ENCODE measurements at places on chromosomes 1 and 21.

DNA sequence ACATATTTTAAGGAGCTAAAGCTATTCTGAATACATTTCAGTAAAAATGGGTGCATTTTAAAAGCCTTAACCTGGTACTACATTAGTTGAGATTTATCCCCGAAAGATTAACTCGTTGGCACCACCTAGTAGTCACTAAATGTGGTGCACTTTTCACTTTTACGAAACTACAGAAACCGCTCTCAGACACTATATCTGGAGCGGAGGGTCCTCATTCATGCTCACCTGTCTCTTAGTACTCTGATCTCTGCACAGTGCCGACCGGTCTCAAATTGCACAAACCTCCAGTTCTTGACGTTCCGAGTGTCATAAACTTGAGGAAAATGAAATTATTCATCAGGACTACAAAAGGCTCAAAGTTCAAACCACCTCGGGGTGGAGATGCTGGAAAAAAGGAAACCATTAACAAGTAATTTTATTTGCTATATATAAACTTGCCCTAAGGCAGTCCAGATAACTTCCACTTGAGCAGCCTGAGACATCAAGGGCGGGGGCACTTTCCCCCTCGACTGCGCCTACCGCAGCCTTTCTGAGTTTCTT, 722 bp downstream of the LZIC start:
- DNase-seq: peak; percentile 43

DNA sequence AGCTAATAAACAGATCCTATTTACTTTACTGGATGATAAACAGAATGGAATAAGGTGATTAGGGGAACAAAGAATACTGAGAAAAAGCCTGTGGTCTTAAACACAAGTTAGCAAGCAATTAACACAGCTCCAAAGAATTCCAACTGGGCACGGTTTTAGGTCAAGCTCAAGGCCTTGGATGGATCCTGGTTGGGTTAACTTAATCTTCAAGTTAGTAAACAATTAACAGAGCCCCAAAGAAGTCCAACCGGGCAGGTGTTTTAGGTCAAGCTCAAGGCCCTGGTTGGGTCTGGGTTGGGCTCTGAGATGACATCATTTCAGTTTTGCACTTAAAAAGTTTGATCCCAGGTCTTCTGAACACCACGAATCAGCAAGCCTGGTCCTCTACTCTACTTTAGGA, 1086.3 kb upstream of the TMPRSS15 start:
- no peak for DNase-seq

GRCh38 chr1:166032572-166033371, 134.0 kb downstream of the FAM78B start:
- DNase-seq: no peak

- no peak for DNase-seq
These were observed 10.4 kb upstream of the ZNF669 start for GRCh38 chr1:247114351-247115140.

- no peak for DNase-seq
These were observed 55.0 kb downstream of the SLX9 start for GRCh38 chr21:44994695-44995342.

- DNase-seq: no peak
These were observed 207.0 kb downstream of the TTLL7 start for GRCh38 chr1:83791821-83792437.

GRCh38 chr1:11693024-11693590, 1.6 kb downstream of the DRAXIN start:
- DNase-seq: peak; percentile 40

Data from bone marrow (tissue), 2 donors.